ENCODE measurements at places on chromosomes 16 and 17.

DNA sequence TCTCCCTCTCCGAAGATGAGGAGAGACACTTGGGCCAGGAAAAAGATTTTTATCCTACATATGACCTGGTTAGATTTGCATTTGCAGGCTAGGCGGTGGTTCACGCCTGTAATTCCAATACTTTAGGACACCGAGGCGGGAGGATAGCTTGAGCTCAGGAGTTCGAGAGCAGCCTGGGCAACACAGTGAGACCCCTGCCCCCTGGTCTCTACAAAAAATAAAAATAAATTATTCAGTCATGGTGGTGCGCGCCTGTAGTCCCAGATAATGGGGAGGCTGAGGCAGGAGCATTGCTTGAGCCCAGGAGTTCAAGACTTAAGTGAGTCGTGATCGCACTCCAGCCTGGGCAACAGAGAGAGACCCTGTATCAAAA lies 7.9 kb upstream of the THAP11 start:
- no peak for DNase-seq

GRCh38 chr17:48352630-48353029 lies 77.4 kb downstream of the SKAP1 start:
- no peak for DNase-seq

- no peak for DNase-seq
These were observed 769.3 kb downstream of the KCNJ18 start for GRCh38 chr17:22461460-22462145.

GRCh38 chr17:2700030-2700490 lies 11.5 kb downstream of the CLUH start:
- DNase-seq: no peak

GRCh38 chr16:57616876-57617275 lies 11.6 kb upstream of the ADGRG1 start:
- DNase-seq: no peak

DNA sequence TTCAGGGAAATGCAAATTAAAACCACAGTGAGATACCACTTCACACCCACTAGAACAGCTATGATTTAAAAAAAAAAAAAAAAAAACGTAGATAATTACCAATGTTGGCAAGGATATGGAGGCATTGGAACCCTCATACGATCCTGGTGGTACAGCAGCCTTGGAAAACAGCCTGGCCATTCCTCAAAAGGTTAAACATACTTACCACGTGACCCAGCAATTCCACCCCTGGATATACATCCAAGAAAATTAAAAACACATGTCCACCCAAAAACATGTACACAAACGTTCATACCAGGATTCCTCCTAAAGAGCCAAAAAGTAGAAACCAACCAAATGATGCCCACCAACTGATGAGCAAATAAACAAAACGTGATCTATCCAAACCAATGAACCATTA lies 68.1 kb downstream of the GAS7 start:
- no peak for DNase-seq

GRCh38 chr17:64095144-64095882 lies 34.6 kb downstream of the ERN1 start:
- DNase-seq: no peak

GRCh38 chr17:66966704-66967418 lies 2.4 kb downstream of the CACNG4 start:
- no peak for DNase-seq

All from activated CD4-positive, alpha-beta T cell treated with anti-CD3 and anti-CD28 coated beads, Interleukin-2, amount 50 U/mL, for 1 hour (primary cell).